ENCODE measurements at places on chromosomes 4 and X. TPM values are rescaled to one million over a fixed set of nuclear protein-coding genes. Genes with fewer than 3 reads are reported as not detected.
A peak's percentile ranks its signal among the peaks of the same experiment; 100 is the strongest.

GRCh38 chr4:75717408-75717807, 7.0 kb upstream of the USO1 start:
- DNase-seq = no peak

- DNase-seq = no peak
Measured at GRCh38 chrX:152865232-152865920, 32.5 kb upstream of the ZNF185 start.

DNA sequence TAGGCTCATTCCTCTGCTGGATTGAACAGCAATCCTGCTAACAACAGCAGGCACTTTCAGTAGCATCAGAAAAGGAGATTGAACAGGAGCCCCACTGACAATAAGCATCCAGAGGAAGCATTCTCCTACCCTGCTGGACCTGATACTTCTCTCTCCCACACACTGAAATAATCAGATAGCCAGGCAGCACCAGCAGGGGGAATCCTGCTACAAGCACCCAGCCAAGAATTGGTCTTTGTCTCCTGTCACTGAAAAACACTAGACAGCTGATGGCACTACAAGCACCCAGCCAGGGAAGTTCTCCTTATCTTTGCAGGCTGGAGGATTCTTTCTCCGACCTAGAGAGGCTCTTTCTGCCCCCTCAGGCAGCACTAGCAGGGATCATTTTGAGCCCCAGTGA, 444.3 kb upstream of the GRIA3 start:
- no peak for DNase-seq

- DNase-seq = no peak
Measured at GRCh38 chr4:138894709-138895108, 120.9 kb upstream of the NOCT start.

- no peak for DNase-seq
Measured at GRCh38 chrX:103249805-103250204, 5.2 kb downstream of the TCEAL8 start.

DNA sequence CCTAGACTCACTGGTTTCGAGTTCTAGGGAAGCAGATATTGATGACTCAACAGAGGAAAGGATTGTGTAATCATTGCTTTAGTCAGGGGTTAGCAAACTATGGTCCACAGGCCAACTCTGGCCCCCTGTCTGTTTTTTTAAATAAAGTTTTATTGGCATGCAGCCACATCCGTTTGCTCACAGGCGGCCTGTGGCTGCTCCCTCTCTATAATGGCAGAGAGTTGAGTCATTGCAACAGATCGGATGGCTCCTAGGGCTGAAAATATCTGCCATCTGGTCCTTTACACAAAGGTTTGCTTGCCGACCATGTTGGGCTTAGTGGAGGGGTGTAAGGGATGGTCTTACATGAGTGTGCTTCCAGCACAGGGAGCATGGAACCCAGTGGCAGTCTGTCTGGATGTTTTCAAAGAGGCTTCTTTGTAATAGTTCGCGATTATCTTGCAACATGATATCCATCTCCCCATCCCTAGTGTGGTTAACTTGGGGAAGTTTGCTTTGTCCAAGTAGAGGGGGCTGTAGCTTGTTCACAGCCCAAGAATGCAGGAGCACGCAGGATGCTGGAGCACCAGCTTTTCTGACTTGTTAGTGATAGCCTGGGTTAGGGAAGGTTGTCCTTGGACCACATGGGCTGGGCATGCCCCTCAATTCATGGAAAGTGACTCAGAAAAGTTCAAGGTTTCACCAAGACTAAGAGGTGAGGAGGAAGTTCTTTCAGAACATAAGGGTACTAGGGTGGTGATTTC, 59.3 kb upstream of the CLDN34 start:
- no peak for DNase-seq

- no peak for DNase-seq
Measured at GRCh38 chr4:95549246-95550114, 707 bp upstream of the UNC5C start.

DNA sequence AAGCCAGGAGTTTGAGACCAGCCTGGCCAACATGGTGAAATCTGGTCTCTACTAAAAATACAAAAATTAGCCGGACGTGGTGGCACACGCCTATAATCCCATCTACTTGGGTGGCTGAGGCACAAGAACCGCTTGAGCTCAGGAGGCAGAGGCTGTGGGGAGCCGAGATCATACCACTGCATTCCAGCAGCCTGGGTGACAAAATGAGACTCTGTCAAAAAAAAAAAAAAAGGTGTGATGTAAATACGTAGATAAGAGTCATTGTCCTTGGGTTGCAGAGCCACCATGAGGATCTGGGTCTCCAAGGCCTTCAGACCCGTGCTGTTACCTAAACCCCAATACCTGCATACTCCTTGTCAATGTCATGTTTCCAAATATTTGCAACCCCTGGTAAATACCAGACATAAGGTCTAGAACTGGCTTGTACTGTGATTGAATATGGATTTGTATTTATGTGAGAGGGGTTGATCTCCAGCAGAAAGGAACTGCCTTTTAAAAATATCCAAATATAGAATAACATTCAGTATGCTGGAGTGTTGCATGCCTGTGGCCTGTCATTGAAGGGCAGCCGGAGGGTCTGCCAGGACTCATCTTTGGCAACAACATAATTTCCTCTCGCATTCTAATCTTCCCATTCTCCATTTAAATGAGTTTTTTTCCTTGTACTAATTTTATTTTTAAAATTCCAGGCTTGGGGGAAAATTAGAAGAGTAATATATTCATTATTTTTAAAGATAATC, 40.4 kb downstream of the ATXN3L start:
- DNase-seq = no peak

GRCh38 chr4:184721254-184721653, 12.6 kb downstream of the CENPU start:
- no peak for DNase-seq

DNA sequence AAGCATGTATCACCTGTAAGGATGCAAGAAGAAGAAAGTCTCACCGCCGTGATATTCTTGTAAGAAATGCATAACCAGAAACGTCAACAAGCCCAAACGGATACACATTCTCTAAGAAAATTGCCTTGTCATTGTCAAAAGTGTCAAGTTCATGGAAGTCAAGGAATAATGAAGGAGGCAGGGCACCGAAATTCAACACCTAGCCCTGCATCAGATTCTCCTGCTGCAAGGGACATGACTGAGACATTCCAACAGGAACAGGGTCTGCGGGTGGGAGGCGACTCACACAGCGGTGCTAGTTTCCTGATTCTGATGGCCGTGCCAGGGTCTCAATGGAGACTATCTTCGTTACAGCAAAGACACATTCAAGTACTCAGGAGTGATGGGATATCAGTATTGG, 26.7 kb downstream of the IRF2 start:
- no peak for DNase-seq

DNA sequence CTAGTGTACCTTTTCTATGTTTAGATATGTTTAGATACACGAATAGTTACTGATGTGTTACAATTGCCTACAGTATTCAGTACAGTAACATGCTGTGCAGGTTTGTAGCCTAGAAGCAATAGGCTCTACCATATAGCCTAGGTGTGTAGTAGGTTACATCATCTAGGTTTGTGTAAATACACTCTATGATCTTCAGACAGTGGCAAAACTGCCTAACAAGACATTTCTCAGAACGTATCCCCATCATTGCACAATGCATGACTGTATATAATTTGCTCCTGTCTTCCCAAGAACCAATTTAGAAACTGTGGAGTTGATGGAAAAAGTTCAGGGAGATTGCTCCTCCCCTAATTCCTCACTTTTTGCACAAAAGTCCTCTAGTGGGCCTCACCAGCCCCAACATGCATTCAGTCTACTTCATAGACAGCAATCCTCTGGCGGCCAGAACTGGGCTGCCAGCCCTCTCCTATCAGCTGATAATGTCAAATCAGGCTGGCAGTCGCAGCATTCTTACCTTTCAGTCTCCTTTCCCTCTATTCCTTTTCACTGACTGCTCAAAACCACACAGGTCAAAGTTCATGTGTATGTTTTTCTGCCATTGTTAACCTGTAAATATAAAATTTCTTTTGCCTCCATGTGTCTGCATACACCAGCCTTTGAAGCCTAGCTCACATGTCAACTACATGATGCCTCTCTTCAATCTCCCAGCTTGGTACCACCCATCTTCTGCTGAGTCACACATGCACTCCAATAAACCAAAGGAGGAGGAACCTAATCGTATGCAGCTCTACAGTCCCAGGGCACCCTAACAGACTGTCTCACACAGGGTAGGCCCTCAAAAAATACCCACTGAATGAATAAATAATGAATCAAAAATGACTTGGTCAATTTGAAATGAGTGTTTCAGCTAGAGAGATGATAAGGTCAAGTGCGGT, 32.0 kb downstream of the BCLAF3 start:
- DNase-seq = no peak

- no peak for DNase-seq
Measured at GRCh38 chr4:22668702-22669101, 24.0 kb upstream of the GBA3 start.

GRCh38 chrX:107825698-107826237, at the start of gene MID2:
Gene MID2, plus strand, starts transcription at chrX:107825866. Its CDS starts 561 bp downstream, at chrX:107826427.
- DNase-seq = peak; percentile 64

GRCh38 chrX:154539077-154539476, 7.6 kb downstream of the G6PD start:
- no peak for DNase-seq

DNA sequence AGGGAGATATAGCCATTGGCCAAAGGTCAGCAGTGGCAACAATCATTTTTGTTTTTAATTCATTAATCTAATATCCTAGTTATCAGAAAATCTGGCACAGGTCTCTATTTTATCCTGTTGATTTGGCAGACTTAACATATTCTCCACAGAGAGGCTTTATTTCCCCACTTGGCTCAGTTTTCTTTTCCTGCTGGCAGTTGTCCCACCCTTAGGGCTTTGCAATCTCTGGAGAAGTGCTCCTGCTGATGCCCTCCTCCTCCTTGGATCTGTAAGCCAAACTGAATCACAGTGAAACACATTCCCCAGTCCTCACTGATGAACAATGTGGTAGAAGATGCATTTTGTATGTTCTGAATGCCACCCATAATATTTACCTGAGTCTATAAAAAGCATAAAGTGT, 889.7 kb downstream of the PDHA2 start:
- no peak for DNase-seq

- DNase-seq = no peak
Measured at GRCh38 chr4:64340218-64341110, 68.8 kb downstream of the TECRL start.

DNA sequence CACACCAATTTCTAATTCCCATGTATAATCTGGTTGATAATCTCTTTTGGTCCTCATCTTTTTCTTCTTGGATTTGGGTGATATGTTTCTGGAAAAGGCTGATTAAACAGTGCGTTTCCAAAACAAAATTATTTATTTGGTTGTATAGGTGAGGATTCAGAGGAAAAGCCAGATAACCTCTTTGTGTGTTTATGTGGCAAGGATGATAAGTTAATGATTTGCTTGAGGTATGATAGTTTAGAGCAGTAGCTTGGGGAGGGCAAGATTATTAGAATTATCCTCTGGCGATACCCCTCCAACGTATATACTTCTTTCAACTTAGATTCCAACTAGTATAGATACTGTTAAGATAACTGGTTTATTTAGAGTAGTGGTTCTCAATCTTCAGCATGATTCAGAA, 53.3 kb downstream of the SLC4A4 start:
- DNase-seq = no peak

DNA sequence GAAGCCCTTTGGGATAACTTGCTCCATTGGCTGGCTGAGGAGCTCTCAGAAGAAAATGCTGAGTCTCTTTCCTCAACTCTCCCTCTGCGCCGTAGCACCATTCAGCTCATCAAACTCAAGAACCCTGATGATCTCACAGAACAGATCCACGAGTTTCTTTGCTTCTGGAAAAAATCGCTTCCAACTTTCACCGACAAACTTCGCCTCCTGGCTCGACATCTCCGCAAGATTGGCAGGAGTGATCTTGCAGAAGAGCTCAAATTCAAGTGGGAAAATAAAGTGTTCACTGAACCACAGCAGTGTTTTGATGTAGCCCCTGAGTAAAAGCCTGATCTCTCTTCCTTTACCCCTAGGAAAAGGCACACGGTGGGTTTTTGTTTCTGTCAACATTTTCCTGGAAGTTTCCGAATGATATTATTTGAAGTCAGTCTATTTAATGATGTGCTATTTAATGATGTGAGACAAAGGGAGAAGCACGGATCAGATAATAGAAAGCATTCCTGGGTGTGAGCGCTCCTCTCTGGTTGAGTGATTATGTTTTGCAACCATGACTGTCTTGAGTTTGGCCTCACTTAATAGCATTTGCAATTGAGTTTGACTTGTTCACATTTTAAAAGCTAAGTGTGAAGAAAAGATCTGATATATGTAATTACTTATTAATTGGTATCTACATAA, 62.2 kb downstream of the DTHD1 start:
- no peak for DNase-seq

DNA sequence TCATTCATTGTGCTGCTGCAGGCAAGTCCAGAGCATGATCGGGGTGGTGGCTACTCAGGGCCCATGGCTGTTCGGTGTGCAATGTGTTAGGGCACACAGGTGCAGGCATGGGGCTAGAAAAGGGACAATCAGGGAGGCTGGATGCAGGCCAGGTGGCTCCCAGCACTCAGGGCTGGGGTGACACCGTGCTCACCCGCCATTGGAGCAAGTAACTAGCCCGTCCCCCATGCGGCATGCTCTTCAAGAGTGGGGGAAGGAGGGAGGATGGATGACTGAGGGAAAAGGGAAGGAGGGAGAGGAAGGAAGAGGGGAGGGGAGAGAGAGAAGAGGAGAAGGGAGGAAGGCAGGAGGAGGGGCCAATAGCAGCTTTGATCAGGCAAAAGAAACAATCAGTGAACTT, 64.7 kb downstream of the INTS6L start:
- DNase-seq = no peak

Gene C1QTNF7
- total RNA-seq = not detected

Gene ARHGAP6
- total RNA-seq = not detected

Gene HHIP
- not detected for total RNA-seq

Gene SMIM14
- 15.5 TPM for total RNA-seq

Gene GUF1
- 24.2 TPM for total RNA-seq

Gene USP17L10
- not detected for total RNA-seq

Gene LRP2BP
- 1.9 TPM for total RNA-seq

Gene SLC6A14
- total RNA-seq = not detected

Gene SPANXD
- total RNA-seq = not detected

Gene FRAS1
- not detected for total RNA-seq

Gene SSX2B
- not detected for total RNA-seq

All from CD4-positive, alpha-beta memory T cell (primary cell).